ENCODE measurements at places on chromosomes 1 and 21. TPM values are rescaled to one million over a fixed set of nuclear protein-coding genes. Genes with fewer than 3 reads are reported as not detected.

DNA sequence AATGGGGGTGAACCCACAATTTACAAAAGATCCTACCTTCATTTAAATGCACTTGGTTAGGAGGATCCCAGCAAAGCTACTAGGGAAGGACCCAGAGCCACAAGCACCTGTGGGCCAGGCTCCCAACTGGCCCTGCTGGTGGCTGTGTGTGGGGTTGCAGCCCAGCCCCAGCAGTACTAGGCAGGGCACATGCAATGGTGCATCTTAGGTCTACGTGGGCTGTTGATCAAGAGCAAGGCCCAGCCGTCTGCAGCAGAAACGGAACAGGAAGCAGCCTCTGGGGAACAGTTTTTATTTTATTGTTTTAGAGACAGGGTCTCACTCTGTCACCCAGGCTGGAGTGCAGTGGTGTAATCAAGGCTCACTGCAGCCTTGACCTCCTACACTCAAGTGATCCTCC, 134.1 kb upstream of the RAB4A start:
- ATAC-seq: no peak

GRCh38 chr21:24628046-24628445, 979.2 kb downstream of the MRPL39 start:
- ATAC-seq: no peak

DNA sequence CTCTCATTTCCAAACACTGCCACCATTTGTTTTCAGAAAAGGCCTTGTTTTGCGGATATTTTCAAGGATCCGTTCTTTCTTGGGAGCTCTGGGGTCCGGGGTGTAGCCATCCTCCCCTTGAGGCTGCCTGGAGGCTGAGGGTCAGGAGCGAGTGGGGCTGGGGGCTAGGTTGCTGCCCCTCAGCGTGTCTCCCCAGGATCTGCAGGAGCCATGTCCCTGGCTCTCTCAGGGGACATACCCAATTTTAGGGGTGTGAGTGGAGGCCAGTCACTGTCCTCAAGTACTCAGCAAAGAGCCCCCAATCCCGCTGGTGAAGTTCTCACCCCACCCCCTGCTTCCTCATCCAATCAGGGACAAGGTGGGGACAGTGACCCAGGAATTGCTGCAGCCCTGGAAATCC, 15.0 kb upstream of the PRDM16 start:
- ATAC-seq: no peak

Gene ADCY10
- not detected for total RNA-seq

GRCh38 chr1:195591917-195592672, 1016.1 kb downstream of the KCNT2 start:
- peak; percentile 87 for ATAC-seq

GRCh38 chr21:38277501-38278131, 20.8 kb downstream of the KCNJ15 start:
- peak; percentile 93 for ATAC-seq

DNA sequence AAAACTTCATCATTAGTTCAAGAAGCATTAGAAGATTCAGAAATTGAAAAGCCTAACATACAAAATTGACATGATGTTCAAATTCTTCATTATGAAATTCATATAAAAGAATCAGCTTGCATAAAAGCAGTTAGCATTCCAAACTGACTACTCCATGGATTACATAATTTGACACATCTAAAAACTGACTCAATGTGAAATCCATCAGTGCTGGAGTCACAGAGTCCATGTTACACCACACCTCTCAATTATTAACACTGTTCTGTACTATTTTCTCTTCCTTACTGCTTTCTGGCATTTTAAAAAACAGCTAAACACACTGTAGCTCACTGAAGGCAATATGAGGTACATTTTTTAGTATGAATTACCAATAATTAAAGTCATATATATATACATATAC, 28.0 kb downstream of the ARHGAP29 start:
- ATAC-seq: no peak

DNA sequence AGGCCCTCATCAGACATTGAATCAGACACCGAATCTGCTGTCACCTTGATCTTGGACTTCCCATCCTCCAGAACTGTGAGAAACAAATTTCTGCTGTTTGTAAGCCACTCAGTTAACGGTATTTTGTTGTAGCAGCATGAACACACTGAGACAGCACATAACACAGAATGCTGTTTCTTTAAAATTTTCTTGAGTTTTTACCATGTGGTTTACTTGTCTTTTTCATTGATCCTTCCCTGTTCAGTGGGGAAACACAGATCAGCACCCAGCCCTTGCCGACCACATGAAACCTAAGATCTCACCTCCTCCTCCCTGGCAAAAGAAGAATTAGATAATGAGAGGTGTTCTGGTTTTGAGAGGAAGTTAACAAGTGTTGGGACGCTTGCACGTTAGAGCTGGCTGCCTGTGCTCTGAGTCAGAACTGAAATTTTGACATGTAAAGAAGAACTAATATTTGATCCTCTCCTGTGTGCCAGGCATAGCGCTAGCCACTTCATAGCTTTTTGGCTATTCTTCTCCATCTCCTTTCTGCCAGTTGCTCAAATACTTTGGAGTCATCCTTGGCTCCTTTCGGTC, 179.6 kb downstream of the DHRS3 start:
- ATAC-seq: peak; percentile 35

DNA sequence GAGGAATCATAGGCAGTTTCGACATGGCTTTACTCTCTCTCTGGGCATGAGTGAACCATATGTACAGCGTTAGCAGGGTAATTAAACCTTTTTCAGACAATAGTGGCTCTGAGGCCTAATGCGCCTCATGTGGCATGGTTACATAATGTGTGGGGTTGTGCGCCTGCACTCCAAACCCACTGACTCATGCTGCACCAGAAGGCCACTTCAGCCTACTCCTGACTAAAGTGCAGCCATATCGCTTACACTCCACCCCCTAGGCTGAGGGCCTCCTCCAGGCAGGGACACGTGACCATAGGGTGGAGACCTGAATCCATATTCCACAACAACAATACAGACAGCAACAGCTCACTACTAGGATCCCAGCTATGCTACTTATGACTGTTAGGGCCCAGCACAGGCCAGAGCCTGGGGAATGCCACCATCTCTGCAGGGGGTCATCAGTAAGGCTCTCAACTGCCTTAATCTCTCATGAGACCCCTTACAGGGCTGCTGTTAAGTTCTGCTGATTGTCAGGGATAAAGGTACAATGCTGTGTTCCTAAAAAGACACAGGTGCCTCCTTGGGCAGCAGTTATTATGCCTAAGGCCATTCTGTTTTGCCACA, 13.4 kb upstream of the ODF2L start:
- ATAC-seq: peak; percentile 59

DNA sequence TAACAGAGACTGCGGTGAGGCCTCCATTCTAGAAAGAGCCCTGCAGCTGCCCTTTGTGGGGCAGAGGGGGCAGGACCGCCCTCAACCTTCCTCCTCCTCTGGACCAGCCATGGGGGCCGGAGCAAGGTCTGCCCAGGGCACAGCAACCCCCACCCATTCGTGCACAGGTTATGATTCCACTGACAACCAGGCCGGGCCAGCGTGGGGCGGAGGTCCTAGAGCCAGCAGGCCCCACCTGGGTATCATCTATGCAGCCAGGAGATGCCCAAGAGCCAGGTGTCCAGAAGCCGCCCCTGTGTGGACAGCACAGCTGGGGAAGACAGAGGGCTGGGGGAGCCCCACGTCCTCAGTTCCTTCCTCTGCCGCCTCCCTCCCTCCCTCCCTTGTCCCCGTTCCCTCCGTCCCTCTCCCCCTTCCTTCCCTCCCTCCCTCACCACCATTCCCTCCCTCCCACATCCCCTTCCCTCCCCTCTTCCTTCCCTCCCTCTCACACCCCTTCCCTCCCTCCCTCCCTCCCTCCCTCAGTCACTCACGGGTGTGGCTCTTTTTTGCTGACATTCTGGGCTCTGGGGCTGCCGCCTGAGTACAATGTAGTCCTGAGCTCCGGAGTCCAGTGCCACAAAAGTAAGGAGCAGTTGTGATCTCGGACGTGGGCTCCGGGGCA, 12.3 kb downstream of the RNF223 start:
- no peak for ATAC-seq

DNA sequence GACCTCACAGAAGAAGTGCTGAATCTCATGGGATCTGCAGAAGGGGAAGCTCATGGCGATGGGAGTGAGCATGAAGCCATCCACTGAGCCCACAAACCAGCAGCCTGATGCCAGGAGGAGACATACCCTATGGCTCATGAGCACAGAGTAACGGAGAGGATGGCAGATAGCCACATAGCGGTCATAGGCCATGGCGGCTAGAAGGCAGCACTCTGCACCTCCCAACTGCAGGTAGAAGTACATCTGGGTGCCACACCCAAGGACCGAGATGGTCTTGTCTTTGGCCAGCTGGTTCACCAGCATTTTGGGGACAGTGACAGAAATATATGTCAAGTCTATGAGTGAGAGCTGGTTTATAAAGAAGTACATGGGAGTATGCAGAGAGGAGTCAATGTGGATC, 4.3 kb downstream of the OR2T10 start:
- no peak for ATAC-seq

Gene RGS8
- total RNA-seq: not detected

Gene GSTM1
- total RNA-seq: not detected

DNA sequence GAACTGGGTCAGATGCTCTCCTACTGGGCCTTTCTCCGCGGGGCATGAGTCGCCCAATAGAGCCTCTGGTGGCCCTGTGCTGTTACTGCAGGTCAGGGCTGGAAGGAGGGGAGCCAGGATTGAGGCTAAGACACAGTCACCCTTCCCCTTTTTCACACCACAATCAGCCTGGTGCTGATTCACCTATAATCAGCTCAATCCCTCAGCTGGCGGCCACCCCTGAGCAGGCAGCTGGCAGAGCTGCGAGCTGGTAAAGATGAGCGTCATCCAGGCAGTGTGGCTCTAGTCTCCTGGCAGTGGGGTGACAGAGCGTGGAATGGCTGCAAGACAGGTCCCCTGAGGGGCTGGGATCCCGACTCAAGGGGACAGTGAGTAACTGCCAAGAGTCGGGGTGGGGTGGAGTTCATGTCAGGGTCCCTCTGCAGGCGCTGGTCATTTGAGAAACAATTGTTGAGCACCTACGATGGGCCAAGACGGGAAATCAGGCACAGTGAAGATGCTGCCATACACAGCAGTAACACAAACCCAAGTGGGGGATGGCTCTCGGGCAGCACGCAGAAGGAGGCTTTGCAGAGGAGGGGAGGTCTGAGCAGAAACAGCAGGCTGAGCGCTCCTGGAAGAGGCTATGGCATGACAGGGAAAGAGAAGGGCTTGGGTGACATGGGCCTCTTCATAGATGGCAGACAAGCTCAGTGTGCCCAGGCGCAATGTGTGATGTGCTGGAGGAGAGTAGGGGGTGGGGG, 21.8 kb downstream of the ATF3 start:
- peak; percentile 78 for ATAC-seq

- ATAC-seq: no peak
Measured at GRCh38 chr1:157089789-157090188, 9.8 kb downstream of the ETV3L start.

GRCh38 chr1:3453891-3454810, at the start of gene ARHGEF16:
ARHGEF16 (plus strand) TSS chr1:3454665; CDS start chr1:3463085, 8,420 bp downstream.
- ATAC-seq: peak; percentile 77

DNA sequence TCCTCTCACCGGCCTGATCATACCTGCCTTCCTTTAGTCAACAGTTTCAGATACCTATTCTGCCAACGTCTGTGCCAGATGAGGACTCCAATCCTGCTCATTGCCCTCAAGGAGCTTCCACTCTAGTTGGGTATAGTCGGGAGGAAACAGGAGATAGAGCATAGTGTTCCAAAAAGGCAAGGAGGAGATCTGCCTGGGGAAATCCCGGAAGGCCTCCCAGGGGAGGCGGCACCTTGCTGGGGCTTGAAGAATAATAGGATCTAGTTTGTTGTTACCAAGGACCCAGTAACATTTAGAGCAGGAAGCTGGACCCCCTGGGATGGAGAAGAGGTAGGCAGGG, 12.3 kb downstream of the LDLRAP1 start:
- ATAC-seq: no peak

Gene SPATC1L
- total RNA-seq: 7.2 TPM

Gene SMCP
- not detected for total RNA-seq

DNA sequence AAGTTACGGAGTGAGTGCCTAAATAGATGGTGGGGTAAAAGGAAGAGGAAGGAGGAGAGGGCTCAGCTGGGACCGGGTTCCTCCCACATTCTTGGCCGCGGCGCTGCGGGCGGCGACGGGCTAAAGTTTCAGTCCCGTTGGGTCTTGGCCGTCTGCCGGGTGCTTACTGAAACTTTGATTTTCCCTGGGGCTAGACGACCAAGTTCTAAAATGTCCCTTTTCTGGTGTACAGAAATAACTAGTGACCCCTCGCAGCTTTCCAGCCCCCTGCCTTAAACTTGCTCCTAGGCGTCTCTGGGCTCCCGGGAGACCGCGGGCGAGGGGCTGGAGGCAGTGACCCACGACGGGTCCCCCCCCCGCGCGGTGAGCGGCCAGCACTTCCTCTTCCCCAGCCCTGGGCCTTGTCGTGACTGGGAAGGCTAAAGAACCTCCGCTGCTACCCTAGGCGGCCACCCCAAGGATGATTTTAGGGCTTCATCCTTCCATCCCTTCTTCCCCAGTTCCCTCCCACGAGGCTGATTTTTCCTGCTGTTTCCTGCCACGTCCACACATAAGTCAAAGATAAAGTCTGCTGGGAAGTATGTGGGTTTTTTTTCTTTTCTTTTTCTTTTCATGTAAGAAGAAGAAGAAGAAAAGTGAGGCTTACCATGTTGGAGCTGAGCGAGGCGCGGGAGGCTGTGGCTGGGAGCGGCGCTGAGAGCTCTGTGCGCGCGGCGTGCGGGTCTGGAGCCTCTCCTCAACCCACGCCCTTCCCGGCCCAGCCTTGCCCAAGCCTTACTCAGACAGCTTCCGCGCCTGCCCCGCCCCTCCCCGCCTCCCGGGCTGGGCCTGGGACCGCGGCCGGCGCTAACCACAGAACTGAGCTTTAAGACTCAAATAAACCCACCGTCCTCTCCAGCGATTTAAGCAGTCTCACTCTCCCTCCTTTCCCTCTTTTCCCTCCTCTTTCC, at the start of gene S100A11:
Gene S100A11, minus strand, starts transcription at position 738 of the 950 bp plus-strand sequence. Its CDS starts 89 bp downstream, at position 649.
- ATAC-seq: peak; percentile 90

Gene PHLDA3
- total RNA-seq: 78.6 TPM

DNA sequence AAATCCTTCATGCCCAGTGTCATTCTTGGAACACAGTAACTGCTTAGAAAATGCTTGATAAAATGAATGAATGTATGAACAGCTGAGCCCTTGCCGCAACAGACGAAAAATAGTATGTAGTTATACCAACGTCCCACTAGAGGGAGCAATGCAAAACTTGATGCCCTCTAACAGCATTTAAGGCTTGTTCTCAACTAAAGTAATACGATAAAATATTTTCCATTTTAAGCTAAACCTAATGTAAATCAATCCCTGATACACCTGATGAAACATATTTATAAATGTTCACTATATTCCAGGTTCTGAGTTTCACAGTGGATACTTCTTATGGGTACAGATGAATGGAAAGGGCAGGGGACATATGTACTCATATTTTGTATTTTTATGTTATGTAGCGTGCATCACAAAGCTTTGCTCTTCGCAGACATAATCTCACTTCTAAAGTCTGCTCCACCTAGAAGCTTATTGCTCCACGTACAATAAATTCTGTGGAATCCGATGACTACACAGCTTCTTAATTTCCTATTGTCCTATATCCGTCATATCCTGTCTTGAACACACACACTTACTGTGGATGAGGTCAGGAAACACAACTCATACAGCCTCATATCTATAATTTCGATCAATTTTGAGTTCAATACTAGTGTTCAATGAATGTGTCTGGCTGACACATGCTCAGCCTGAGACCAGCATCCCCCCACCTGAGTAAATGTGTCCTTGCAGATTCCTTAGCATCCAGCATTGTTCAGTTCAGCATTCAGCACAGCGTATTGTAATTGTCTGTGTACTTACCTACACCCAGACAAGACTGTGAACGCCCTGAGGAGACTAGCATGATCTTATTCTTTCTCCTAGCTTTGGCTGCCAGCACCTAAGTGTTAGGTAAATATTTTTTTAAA, 4.4 kb upstream of the UTP25 start:
- ATAC-seq: peak; percentile 70

Data from esophagus mucosa (tissue), 1 donor.